NK-92 treated with Interleukin-12 subunit alpha and Interleukin-12 subunit beta, amount 100 ng/mL, for 24 hours (cell line): ENCODE measurements at places on chromosomes 16 and 17.

GRCh38 chr17:64183815-64184214, 53.9 kb upstream of the ERN1 start:
- DNase-seq = peak; percentile 21

DNA sequence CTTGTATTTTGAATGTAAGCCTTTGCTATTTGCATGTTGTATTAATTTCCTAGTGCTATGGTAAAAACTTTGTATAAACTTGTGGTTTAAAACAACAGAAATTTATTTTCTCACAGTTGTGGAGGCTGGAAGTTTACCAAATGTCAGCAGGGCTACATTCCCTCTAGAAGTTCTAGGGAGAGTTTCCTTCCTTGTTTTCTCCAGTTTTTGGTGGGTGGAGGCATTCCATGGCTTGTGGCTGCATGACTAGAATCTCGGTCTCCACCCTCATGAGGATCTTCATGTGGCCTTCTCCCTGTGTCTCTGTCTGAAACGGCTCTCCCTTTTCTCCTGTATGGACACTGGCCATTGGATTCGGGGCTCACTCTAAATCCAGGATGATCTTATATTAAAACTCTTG, 482.2 kb upstream of the GOT2 start:
- DNase-seq = no peak

DNA sequence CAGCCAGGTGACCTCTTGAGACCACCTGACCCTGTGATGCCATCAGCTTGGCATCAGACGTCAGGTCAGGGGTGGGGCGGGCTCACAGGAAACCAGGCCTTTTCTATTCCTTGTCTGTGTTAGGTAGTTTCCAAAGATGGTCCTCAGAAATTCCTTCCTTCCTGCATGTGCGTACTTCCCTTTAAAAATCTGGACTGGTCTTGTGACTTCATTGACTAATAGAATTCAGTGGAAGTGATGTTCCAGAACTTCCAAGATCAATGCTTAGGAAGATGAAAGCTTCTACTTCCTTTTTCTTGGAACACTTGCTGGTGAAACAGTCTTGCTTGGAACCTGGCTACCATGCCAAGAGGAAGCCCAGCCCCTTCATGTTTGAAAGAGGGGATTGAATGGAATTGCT, 10.0 kb upstream of the N4BP1 start:
- DNase-seq = no peak

GRCh38 chr17:27663936-27664605, 33.1 kb downstream of the LGALS9 start:
- no peak for DNase-seq

DNA sequence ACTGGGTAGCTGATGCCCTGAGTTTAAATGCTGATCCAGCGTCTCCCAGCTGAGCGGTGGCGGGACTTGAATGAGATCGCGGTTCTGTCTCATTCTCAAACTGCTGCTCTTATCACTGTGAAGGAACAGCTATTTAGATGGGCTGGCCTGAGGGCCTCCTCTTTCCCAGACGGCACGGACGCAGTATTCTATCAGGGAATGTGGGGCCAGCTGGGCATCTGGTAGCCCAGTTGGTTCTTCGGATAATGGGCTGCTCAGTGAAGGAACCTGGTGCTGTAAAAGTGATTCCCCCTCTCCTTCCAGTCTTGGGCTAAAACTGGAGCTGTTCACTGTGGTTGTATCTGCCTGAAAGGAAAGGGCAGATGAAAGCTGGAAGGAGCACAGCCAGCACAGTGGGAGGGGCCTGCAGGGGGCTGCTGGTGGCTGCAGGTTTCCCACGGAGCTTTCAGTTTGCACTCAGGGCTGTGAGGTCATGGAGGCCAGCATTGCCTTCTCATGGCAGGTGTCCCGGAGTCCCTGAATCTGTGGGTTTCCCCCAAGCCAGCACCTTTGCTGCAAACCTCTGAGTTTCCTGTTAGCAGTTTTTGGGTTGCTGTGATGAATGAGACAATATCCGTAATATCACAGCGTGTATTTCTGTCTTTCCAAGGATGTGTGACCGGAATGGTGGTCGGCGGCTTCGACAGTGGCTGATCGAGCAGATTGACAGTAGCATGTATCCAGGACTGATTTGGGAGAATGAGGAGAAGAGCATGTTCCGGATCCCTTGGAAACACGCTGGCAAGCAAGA, 3.6 kb downstream of the IRF8 start:
- peak; percentile 73 for DNase-seq

DNA sequence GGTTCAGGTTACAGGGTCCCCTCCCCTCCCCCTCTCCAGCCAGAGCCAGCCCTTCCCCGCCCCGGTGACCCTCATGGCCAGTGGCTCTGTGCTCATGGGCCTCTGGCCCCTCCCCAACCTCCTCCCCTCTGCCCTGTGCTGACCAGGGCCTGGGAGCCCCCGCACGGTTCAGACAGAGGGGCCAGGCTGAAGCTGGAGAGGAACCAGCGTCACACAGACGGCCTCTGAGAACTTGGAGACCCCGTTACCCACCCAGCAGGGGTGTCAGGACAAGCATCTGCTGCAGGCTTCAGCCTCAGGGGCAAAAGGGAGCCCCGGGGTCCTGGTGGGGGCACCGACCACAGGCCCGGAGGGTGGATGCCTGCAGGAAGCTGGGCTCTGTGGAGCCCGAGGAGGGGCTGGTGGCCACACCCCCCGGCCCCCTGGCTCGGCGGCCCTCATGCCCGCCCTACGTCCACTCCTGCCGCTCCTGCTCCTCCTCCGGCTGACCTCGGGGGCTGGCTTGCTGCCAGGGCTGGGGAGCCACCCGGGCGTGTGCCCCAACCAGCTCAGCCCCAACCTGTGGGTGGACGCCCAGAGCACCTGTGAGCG, at the start of gene WFIKKN1:
WFIKKN1 (plus strand) TSS at position 171 of the 591 bp plus-strand sequence; CDS start at position 440, 269 bp downstream.
- DNase-seq = no peak

GRCh38 chr17:72125742-72126141, 4.9 kb downstream of the SOX9 start:
- no peak for DNase-seq

DNA sequence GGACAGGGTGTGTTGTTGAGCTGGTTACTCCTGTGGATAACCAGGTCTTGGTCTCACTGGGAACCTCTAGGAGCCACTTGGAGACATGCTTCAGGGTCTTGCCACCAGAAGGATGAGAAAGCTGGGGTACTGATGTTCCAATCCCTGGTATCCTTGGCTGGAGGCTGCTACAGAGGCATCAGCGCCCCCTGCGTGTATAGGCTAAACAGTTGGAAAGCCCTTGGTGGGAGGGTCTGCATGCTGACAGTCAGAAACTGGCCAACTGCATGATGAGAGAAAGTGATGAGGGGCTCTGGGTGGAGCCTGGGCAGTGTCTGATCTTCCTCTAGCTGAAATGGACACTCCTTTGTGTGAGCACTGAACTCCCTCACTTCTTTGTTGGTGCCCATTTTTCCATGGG, 536.9 kb downstream of the XYLT1 start:
- DNase-seq = no peak

DNA sequence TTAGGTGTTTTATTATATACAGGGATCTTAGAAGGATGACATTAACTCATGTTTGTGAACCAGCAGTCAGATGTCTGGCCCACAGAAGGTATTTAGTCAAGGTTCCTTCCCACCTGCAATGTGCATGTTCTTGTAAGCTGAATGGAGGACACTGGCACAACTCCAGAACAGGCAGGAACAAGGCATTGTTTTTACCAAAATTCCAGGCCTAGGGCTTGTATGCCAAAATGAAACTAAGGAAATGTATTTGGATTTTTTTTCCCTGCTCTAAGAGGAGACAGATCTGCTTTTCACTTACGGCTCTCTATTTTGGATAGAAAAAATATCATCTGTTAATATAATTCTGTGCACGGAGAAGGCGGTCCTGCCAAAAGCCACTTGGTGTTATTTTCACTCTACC, 312.5 kb downstream of the GRIN2A start:
- no peak for DNase-seq

DNA sequence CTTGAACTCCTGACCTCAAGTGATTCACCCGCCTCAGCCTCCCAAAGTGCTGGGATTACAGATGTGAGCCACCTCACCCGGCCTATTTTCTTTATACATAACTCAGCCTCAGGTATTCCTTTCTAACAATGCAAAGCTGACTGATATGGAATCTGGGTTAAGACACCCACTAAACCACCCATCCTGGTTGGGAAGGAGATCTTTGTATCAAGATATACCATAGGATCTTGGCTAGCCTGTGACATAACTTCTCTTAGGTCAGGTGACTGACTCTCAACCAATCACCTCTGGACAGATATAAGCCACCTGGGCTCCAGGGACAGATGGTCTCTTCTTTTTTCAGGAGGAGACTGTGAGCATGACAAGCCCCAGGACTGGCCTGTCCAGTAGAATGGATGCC, 51.2 kb upstream of the NKD1 start:
- no peak for DNase-seq

DNA sequence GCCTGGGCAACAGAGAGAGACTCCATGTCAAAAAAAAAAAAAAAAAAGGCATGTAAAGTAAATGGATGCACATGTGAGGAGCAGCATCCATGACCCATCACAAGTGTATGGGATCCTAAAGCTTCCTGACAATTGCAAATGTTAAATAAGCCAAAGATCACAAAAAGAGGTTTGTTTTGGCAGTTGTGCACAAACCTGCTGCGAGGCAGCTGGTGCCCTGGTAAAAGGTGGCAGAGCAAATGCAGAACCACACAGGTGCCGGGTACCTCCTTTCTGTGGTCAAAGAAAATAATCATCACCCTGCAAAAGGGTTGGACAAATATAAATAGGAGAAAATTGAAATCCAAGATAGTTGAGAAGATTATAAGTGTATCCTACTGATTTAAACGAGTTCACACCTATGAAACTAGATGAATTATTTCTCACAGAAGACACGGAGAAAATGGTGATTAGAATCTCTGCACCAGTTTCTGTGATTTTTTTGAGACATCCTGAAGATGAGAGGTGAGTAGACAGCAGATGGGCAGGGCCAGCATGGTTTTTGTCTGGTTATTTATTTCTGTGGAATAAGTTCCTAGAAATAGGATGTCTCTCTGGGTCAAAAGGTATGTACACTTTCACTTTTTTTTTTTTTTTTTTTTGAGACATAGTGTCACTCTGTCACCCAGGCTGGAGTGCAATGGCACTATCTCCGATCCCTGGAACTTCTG, 291.3 kb downstream of the CDH13 start:
- DNase-seq = no peak

DNA sequence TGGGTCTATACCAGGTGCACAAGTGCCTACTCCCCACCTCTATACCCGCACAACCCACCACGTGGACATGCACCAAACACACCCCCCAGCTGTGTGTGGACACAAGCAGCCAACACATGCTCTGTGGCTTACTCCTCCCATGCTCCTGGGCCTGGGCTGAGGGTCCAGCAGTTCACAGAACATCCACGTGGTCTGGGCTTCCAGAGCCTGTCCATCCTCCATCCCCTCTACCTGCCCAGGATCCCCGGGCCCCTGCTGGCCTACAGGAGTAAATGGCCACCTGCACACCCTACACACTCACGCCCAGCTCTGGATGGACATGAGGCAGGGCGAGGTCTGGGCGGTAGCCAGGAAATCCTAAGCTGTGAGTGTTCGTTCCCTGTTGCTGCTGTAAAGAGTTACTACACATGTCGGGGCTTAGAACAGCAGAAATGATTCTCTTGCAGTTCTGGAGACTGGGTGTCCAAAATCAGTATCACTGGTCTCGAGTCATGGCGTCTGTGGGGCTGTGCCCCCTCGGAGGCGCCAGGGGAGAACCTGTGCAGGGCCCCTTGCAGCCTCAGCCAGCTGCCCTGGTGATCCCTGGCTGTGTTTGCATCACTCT, 15.0 kb upstream of the RAI1 start:
- no peak for DNase-seq

DNA sequence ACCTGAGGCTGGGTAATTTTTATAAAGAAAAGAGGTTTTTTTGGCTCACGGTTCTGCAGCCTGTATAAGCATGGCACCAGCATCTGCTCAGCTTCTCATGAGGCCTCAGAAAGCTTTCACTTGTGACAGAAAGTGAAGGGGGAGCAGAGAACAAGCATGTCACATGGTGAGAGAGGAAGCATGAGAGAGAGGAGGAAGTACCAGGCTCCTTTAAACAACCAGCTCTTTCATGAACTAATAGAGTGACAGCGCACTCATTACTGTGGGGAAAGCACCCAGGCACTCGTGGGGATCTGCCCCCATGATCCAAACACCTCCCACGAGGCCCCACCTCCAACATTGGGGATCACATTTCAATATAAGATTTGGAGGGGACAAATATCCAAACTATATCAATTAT, 86.8 kb downstream of the USP32 start:
- DNase-seq = no peak

DNA sequence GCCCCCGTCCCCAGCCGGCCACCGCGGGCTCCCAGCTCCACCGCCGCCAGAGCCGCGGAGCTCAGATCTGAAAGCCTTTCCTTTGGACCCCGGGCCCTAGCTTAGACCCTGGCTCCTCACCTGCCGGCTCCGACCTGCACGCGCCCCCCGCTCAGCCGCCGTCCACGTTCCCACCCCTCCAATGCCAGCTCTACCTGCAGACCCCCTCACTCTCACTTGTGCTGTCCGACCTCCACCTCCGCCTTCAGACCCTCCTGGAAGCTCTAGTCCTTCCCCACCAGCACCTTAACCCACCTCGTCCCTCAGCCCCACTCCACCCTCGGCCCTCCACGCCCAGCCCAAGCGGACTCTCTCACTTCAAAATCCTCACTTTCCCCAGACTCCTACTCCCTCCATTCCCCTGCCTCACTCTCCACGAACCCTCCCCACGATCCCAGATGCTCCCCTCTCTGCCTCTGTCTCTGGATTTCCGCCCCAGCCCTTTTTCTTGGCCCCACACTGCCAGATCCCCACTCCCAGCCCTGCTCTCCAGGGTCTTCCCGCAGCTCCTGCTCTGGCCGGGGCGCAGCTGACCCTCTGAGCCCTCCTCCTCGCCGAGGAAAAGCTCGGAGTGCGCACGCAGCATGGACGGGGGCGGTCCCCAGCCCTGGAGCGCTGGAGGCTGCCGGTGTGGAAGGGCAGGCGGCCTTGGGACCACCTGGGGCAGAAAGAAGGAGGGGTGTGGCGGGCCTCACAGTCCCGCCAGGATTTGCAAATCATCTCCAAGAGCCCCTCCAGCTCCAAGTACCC, at the start of gene TMEM114:
TMEM114 (minus strand) TSS at position 612 of the 789 bp plus-strand sequence. CDS start 673 bp downstream, outside the sequence.
- no peak for DNase-seq

DNA sequence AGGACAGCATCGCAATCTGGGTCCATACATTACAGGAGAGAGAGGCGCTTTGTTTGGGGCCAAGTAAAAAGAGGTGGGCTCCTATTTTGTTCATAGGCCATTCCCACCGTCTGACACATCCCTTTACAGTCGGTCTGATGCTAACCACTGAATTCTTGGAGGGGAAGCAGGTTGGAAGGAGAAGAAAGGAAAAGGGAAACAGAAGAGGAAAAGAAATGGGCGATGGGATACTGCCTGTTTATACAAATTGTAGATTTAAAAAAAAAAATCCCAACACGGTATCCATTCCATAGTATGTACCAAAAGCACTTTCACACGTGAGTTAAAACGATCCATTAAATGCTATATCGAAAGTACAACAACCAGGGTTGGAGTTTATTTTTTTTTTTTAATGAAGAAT, 4.0 kb upstream of the ZFHX3 start:
- no peak for DNase-seq
